ENCODE measurements at places on chromosomes 5 and 9. TPM values are rescaled to one million over a fixed set of nuclear protein-coding genes. Genes with fewer than 3 reads are reported as not detected.

DNA sequence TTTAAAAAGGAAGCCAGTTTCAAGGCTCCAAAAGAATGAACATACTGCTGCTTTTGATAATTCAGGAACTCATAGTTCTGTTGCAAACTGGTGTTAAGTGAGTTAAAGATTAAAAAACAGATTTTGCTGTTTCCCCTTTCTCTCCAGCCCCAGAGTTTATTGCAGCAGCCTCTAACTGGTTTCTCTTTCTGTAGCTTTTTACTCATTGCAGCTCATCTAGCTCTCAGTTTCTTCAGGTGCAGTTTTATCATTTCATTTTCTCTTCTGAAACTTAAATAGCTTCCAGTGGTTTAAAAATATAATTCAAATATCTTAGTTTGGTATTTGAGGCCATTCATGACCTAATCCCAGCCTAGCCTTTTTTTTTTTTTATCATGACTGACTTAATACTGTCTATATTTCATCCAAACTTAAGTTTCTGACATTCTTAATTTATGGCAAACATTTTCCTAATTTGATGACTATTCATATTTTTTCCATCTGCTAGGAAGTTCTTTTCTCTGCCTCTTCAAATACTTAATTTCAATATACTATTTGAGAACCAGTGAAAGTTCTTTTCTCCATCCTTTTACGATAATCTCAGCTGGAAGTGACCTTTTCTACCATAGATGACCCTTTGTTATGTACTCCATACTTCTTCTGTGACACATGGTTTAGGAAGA lies 252.7 kb upstream of the GRIA1 start:
- DNase-seq, result no peak
- H3K27me3 ChIP-seq, result no peaks in the 10 kb centered on the region
- H3K4me1 ChIP-seq, result no peaks in the 10 kb centered on the region
- H3K27ac ChIP-seq, result no peak overlapping the region
- H3K4me3 ChIP-seq, result no peak overlapping the region

DNA sequence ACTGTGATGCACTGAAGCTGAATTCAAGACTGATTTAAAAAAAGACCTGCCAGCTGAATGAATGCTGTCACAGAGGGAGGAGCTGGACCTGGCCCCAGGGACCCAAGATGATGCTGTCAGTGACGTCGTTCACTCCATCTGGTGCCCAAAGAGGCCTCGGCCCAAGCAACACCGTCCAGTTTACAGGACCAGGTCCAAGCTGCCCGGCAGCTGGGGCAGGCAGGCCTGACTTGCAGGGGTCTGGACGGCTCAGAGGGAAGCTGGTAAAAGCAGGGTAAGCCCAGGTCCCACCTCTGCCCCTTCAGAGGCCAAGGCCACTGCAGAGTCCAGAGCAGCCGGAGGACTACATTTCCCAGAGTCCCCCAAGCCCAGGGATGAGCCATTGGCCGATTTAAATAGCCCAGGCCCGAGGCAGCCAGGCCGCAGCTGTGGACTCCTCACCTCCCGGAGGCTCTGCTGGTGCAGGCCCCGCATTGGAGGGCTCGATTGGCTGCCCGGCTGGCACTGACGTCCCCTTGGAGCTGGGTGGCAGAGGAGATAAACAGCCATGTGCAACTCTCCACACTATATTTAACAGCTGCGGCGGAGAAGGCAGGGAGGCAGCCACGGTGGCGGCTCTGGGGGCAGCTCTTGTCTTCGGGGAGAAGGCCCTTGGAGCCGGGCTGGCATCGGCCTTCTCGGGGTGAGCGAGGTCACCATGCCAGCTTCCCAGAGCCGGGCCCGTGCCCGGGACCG lies at the start of gene PLPP7:
PLPP7 (plus strand) TSS at position 423 of the 735 bp plus-strand sequence; CDS start at position 698, 275 bp downstream.
- H3K4me3 ChIP-seq, result no peak within 1 kb of the TSS
- H3K4me1 ChIP-seq, result no peaks in the 10 kb centered on the region
- H3K36me3 ChIP-seq, result no peaks in the 10 kb centered on the region

Gene SH3RF2
- total RNA-seq, result 0.18 TPM

Gene OBP2B
- not detected for total RNA-seq

DNA sequence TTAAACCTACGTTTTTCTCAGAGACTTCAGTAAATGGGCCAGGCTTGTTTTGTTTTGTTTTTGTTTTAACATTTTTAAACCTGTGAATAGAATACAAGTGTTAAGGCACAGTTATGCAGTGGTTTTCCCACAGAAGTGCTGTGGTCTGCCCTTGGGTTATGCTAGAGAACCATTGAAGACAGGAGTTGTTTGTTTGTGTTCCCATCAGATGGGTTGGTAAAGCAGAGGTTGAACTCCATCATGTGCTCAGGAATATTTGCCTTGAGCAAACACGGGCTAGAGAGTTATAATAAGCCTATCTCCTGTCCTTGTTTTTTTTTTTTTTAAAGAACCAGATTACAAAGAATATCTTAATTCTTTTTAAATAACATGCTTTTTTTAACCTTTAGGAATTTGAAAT lies 28.5 kb downstream of the RHOBTB3 start:
- no peak overlapping the region for H3K27ac ChIP-seq
- no peaks in the 10 kb centered on the region for H3K36me3 ChIP-seq
- H3K27me3 ChIP-seq, result peaks cover 14% of the 10 kb centered on the region
- H3K4me3 ChIP-seq, result no peak overlapping the region

DNA sequence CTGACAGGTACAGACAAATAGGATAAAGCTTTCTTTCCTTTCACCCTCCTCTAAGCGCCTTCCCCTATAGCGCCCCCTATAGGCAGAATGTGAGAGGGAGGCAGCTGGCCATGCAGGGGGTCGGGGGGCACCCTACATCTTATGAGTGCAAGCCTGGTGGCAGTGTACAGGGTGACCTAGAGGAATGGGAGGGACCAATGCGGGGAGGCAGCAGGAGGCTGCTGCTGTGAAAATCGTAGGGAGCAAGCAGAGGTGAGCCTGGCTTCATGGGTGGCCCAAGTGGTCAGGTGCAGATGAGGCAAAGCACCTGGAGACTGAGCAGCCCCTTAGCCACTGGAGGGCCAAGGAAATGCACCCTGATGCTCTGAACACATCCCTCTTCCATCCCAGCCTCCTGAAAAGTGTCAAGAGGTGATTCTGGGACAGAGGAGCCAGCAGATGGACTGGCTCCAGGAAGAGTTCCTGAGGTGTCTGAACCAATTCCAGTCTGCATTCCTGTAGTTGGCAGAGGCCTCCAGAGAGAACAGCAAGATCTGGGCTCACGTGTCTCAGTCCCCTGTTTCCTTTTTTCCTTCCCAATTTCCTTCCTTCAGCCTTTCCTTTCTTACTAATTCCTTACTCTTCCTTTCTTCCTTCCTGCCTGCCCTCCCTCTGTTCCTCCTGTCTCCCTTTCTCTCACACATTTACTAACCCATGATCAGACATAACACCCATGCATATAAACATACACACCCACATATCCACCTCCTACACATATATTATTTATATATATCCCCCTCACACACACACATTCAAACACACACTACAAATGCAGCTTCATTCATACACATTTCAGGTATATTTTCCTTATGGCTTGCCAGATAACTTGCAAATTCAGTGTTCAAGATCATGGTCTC lies 32.8 kb upstream of the GALNT10 start:
- H3K4me1 ChIP-seq, result no peaks in the 10 kb centered on the region
- H3K36me3 ChIP-seq, result no peaks in the 10 kb centered on the region
- DNase-seq, result no peak
- no peak overlapping the region for H3K4me3 ChIP-seq
- H3K27me3 ChIP-seq, result peaks cover 54% of the 10 kb centered on the region

GRCh38 chr9:77946296-77946695 lies 85.3 kb downstream of the GNAQ start:
- H3K36me3 ChIP-seq, result peaks cover 6% of the 10 kb centered on the region
- no peak overlapping the region for H3K27ac ChIP-seq
- H3K4me1 ChIP-seq, result peaks cover 62% of the 10 kb centered on the region
- no peak for DNase-seq

- H3K27me3 ChIP-seq, result peaks cover 8% of the 10 kb centered on the region
- no peak for DNase-seq
- H3K4me1 ChIP-seq, result no peaks in the 10 kb centered on the region
- H3K36me3 ChIP-seq, result no peaks in the 10 kb centered on the region
- no peak overlapping the region for H3K4me3 ChIP-seq
These were observed 99.3 kb upstream of the NIPBL start for GRCh38 chr5:36777105-36777757.

Gene C5orf52
- total RNA-seq, result not detected

GRCh38 chr5:154365823-154366222 lies 80.0 kb upstream of the SAP30L start:
- H3K4me3 ChIP-seq, result no peak overlapping the region
- H3K27me3 ChIP-seq, result no peaks in the 10 kb centered on the region
- peaks cover 9% of the 10 kb centered on the region for H3K4me1 ChIP-seq
- H3K36me3 ChIP-seq, result peaks cover 8% of the 10 kb centered on the region
- no peak overlapping the region for H3K27ac ChIP-seq

GRCh38 chr5:52846182-52846842 lies 58.6 kb downstream of the ITGA1 start:
- DNase-seq, result no peak
- H3K4me3 ChIP-seq, result no peak overlapping the region
- H3K4me1 ChIP-seq, result peaks cover 5% of the 10 kb centered on the region
- no peaks in the 10 kb centered on the region for H3K27me3 ChIP-seq
- peaks cover under 1% of the 10 kb centered on the region for H3K36me3 ChIP-seq

GRCh38 chr5:132013711-132014110 lies 2.3 kb upstream of the ACSL6 start:
- H3K36me3 ChIP-seq, result peaks cover 8% of the 10 kb centered on the region
- H3K27ac ChIP-seq, result no peak overlapping the region
- peaks cover 51% of the 10 kb centered on the region for H3K4me1 ChIP-seq

DNA sequence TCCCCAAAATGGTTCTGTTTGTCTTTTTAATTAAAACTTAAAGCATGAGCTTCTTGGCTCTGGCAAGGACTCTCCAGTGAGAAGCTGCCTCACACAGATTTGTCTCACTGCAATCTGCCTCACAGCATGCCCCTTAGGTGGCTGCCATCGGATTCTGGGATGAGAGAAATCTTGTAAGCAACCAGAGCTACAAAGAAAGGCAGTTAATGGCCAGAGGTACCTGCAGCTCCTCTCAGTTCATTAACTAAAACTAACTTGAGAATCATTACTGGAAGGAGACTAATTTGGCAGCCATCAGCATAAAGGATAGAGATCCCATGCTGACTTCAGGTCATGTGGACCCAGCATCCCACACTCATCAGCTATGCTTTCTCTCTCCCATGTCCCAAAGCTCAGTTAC lies 220.6 kb upstream of the DMAC1 start:
- H3K36me3 ChIP-seq, result no peaks in the 10 kb centered on the region
- H3K4me1 ChIP-seq, result no peaks in the 10 kb centered on the region
- no peak overlapping the region for H3K27ac ChIP-seq
- no peak for DNase-seq
- H3K4me3 ChIP-seq, result no peak overlapping the region

- no peak for DNase-seq
- no peaks in the 10 kb centered on the region for H3K36me3 ChIP-seq
- no peaks in the 10 kb centered on the region for H3K4me1 ChIP-seq
- no peak overlapping the region for H3K4me3 ChIP-seq
These were observed 225.2 kb downstream of the GAS1 start for GRCh38 chr9:86721843-86722705.

GRCh38 chr9:130172161-130172857 lies at the start of gene NCS1:
Gene NCS1 (plus strand): TSS chr9:130172404. CDS start chr9:130172664, 260 bp downstream.
- H3K4me3 ChIP-seq, result peak within 1 kb of the TSS; percentile 73
- DNase-seq, result peak; percentile 6
- no peaks in the 10 kb centered on the region for H3K36me3 ChIP-seq
- H3K27me3 ChIP-seq, result peaks cover 31% of the 10 kb centered on the region
- H3K4me1 ChIP-seq, result no peaks in the 10 kb centered on the region
- peak within 1 kb of the TSS; percentile 44 for H3K27ac ChIP-seq

Gene MLANA
- not detected for total RNA-seq

Measured in activated T-helper 1 cell treated with anti-CD3 and anti-CD28 coated beads, Interleukin-12 subunit alpha, Interleukin-12 subunit beta, Interleukin-2, Interleukin-4 antibody, amounts not matched to agents 30 ng/mL and 10 ng/mL and 1 ng/mL, durations not matched to agents 14 hours and 24 hours and 36 hours (primary cell).